HL-60 (cell line): ENCODE measurements at places on chromosomes 11 and 22.

DNA sequence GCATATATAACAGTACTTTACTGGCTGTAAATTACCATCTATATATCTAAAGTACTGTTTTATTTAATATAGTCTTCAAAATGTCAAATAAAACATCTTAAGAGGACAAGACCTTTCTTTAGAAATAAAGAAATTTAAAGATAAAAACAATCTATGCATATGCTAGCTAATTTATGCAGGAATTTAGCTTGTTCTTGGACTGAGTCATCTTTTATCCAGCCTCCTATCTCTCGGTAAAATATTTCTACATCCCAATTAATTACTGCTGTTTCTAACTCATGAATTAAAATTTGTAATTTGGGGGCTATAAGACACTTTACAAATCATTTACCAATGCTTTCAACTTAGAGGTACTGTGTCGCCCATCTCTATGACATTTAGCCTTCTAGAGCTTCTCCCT, 72.8 kb upstream of the DDI1 start:
- no peak for DNase-seq

DNA sequence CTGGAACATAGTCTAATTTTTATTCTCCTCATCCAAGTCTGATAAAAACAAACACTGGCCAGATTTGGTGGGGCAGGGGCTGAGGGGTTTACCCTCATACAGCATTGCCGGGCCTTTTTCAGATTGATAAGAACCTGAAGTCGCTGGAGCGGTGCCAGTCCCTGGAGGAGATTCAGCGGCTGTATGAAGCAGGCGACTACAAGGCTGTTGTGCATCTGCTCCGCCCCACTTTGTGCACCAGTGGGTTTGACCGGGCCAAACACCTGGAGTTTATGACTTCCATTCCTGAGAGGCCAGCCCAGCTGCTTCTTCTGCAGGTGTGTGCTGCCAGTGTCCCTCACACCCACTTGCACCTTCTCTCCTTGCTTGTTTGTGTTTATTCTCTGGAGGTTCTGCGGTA, 55.8 kb downstream of the CABIN1 start:
- DNase-seq, result no peak

GRCh38 chr11:75771646-75772410, 3.2 kb downstream of the DGAT2 start:
- DNase-seq, result peak; percentile 67

- DNase-seq, result no peak
Measured at GRCh38 chr11:133385781-133386180, 146.5 kb downstream of the OPCML start.

- no peak for DNase-seq
Measured at GRCh38 chr22:25551396-25551795, 13.1 kb upstream of the GRK3 start.

DNA sequence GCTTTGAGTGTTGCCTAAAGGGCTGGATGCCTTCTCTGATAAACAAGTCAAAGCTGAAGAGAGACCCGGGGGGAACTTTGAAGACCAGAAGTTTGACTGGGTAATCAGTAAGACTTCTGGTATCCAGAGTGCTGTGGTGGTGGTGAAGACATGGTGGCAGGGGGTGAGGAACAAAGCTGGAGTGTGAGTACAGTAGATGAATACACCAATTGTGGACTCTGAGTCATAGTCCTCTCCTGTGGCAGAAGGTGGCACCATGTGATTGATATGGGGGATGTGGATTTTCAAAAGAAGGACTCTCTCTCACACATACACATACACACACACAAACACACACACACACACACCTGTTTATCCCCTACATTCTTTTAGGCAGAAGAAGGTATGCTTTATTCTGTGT, 12.3 kb downstream of the MS4A6A start:
- DNase-seq, result no peak
